ENCODE measurements at places on chromosomes 5 and 9. TPM values are rescaled to one million over a fixed set of nuclear protein-coding genes. Genes with fewer than 3 reads are reported as not detected.

Gene GRM6
- total RNA-seq = not detected

Gene TAF11L10
- not detected for total RNA-seq

Gene PHF24
- 0.28 TPM for total RNA-seq

Gene DRD1
- total RNA-seq = not detected

Gene TNIP1
- 86.5 TPM for total RNA-seq

Gene FAM151B
- total RNA-seq = 3.8 TPM

Gene INSL4
- total RNA-seq = not detected

Gene PAM
- total RNA-seq = 232 TPM

Gene PCDHA13
- total RNA-seq = under 0.01 TPM

Gene RALGDS
- total RNA-seq = 38.5 TPM

Gene MAMDC2
- 3.1 TPM for total RNA-seq

Gene NUTM2F
- total RNA-seq = not detected

Gene FBN2
- 9.6 TPM for total RNA-seq

Gene PCDHGA9
- 2.1 TPM for total RNA-seq

Gene C9orf43
- 0.58 TPM for total RNA-seq

Gene RPP25L
- 22.8 TPM for total RNA-seq

Data from regular cardiac myocyte (primary cell).